ENCODE measurements at places on chromosomes 16 and 17.
A peak's percentile ranks its signal among the peaks of the same experiment; 100 is the strongest.

- H3K27me3 ChIP-seq, result peaks cover 10% of the 10 kb centered on the region
- peak overlapping the region; percentile 63 for H3K4me3 ChIP-seq
- DNase-seq, result peak; percentile 37
- H3K4me1 ChIP-seq, result peaks cover 7% of the 10 kb centered on the region
- no peaks in the 10 kb centered on the region for H3K36me3 ChIP-seq
Observed at GRCh38 chr17:39738568-39738901, 797 bp downstream of the GRB7 start.

GRCh38 chr17:81794509-81794908 lies 9.4 kb upstream of the GCGR start:
- peaks cover 6% of the 10 kb centered on the region for H3K27me3 ChIP-seq
- H3K4me1 ChIP-seq, result no peaks in the 10 kb centered on the region
- H3K36me3 ChIP-seq, result no peaks in the 10 kb centered on the region
- no peak for DNase-seq

DNA sequence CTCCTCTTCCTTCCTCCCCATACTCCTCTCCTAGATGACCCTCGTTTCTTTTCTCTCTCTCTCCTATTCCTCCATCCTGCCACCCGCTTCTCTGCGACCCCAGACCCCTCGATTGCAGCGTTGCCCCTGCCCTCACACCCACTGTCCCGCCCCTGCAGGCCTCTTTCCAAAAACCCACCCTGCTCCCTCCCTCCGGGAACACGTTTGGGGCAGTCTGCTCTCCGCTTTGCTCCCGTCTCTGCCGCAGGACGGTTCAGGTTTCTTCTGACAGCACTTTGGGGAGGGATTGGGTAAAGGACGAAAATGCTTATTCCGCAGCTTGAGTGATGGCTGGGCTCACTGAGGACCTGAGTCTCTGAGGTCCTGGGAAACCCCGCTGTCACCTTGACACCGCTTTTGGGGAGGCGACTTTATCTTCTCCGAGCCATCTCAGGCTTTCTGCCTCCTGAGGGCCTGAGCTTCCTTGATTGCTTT lies 690 bp downstream of the NDE1 start:
- no peaks in the 10 kb centered on the region for H3K27me3 ChIP-seq
- no peak for DNase-seq
- H3K4me3 ChIP-seq, result peak overlapping the region; percentile 98
- peak overlapping the region; percentile 99 for H3K27ac ChIP-seq

DNA sequence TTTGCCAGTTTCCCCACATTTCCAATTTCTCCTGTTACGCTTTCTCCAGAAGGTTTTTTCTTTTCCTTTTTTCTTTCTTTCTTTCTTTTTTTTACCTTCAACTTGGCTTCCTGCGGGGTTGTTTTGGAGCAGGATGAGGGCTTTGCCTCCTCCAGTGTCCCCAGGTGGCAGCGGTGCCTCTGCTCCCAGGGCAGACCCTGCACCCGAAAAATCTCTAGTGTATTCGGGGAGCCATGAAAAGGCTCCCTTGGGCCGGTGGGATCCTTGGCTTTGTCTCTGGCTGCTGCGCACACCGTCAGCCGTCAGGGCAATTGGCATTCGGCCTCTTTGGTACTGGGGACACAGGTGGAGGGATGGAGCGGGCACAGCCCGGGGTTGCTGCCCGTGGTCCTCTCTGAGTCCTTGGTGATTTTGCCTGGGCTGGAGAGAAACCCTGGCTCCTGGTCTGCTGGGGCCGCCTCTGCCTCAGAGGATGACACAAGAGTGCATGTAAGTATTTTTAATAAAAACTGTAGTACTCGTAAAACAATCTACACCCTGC lies 846 bp downstream of the ITGB3 start:
- no peak overlapping the region for H3K27ac ChIP-seq
- DNase-seq, result no peak
- H3K4me3 ChIP-seq, result peak overlapping the region; percentile 90
- H3K27me3 ChIP-seq, result peaks cover 63% of the 10 kb centered on the region

DNA sequence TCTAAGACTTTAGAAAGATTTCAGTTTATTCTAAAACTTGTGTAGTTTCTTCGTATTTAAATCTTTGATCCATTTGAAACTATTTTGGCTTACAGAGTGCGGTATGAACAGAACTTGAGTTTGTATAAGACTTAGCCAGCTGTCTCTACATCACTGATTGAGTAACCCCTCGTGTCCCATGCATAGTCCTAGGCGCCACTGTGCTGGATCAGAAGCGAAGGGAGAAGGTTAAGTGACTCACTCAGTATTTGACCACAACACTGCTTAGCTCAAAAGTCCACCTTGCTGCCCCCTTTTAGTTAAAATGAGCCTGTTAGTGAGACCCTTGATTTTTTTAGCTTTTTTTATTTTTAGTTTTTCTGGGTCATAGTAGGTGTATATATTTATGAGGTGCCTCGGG lies 28.4 kb downstream of the CD300LB start:
- DNase-seq, result no peak
- H3K4me3 ChIP-seq, result no peak overlapping the region
- H3K4me1 ChIP-seq, result no peaks in the 10 kb centered on the region
- H3K27ac ChIP-seq, result no peak overlapping the region
- no peaks in the 10 kb centered on the region for H3K27me3 ChIP-seq
- no peaks in the 10 kb centered on the region for H3K36me3 ChIP-seq

GRCh38 chr17:75566834-75567233 lies 20.8 kb upstream of the MYO15B start:
- H3K27ac ChIP-seq, result no peak overlapping the region
- no peak overlapping the region for H3K4me3 ChIP-seq
- no peaks in the 10 kb centered on the region for H3K27me3 ChIP-seq
- no peak for DNase-seq
- peaks cover 2% of the 10 kb centered on the region for H3K36me3 ChIP-seq

DNA sequence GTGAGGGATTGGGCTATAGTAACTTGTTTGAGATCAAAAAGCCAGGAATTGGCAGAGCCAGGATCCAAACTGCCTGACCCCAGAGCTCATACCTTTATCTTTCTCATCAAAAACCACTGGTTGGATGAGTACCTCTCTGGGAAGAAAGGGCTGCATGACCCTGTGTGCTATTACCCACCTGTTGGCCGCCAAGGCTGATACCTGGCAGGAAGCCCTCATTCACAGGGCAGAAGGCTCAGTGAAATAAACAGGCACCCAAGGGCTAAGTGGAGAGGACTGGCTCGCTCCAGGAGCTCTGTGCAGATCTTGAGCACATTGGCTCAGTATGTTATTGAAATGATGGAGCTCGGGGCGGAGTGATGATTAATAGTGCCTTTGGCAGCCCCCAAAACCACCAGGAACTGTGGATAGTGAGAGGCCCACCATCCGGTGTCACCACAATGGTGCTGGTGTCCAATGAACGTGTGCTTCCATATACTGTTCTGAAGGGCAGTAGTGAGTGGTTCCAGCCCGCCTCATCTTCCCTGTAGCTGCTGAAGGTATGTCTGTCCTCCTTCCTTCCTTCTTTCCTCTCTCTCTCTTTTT lies 197.6 kb downstream of the MSI2 start:
- no peak overlapping the region for H3K4me3 ChIP-seq
- no peak overlapping the region for H3K27ac ChIP-seq
- no peaks in the 10 kb centered on the region for H3K27me3 ChIP-seq
- peaks cover 66% of the 10 kb centered on the region for H3K4me1 ChIP-seq
- DNase-seq, result no peak
- no peaks in the 10 kb centered on the region for H3K36me3 ChIP-seq

DNA sequence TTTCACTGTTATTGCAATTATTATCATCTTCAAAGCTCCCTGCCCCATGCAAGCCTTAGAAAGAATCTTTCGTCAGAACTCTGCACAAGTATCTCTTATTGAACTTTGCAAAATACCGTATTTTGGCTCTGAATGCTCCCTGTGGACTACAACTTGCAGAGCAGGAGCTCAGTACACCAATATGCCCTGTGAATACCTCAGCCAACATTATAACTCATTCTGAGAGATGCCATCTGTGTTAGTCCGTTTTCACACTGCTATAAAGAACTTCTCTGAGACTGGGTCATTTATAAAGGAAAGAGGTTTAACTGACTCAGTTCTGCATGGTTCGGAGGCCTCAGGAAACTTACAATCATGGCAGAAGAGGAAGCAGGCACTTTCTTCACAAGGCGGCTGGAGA lies 87.2 kb upstream of the XYLT1 start:
- H3K4me3 ChIP-seq, result no peak overlapping the region

Measured in naive thymus-derived CD8-positive, alpha-beta T cell (primary cell).